Stimulated activated CD4-positive, alpha-beta T cell treated with anti-CD3 and anti-CD28 coated beads, Interleukin-4, amount 100 ng/mL, for 1 hour (primary cell): ENCODE measurements at places on chromosomes 11 and 22.
A peak's percentile ranks its signal among the peaks of the same experiment; 100 is the strongest.

- DNase-seq: no peak
These were observed 13.7 kb downstream of the DCDC1 start for GRCh38 chr11:31355817-31356216.

DNA sequence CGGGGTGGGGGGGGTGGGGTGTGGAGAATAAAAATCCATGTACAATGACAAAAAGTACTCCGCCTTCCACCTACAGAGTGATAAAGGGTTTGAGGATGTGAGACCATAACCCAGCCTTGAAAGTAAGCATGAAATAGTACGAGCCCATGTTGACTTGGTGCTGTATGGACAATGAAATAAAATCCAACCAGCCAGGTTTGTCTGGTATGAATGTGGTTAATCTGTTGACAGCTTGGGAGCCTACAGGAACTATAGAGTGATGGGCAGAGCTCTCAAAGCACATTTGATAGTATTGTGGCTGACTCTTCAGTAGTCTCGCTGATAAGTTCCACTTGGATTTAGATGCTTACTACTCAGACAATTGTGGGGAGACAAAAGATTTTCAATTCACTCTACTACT, 48.8 kb upstream of the CD44 start:
- DNase-seq: no peak

DNA sequence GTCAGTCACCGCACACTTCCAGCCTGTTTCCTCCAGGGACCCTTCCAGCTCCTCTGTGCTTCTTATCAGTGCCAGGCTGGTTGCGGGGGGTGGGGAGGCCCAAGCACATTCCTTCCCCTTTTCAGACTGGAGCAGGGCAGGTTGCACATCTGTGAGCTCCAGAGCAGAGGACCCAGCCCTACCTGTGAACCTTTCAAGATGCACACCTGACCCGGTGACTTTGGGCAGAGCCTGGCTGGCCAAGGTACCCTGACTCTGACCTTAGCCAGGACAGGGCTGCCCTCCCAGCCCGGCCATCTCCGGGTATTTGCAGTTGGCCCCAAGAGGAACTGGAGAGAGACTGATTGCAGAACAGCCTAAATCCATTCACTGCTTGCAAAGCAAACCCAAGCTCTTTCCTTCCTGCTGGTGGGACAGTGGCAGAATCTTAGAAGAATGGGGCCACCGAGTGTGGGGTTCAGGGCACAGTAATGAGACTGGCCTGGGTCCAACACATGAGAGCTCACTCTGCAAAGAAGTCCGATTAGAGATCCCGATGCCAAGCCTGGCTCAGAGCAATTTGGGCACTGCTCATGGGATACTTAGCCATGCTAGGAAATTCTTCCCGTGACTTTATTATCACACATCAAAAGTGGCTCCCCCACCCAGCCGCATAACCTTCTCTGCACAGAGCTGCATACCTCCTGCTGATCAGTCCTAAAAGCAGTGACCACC, 64.7 kb upstream of the CCND1 start:
- no peak for DNase-seq

GRCh38 chr11:12241401-12241800, 131.0 kb downstream of the MICAL2 start:
- no peak for DNase-seq

DNA sequence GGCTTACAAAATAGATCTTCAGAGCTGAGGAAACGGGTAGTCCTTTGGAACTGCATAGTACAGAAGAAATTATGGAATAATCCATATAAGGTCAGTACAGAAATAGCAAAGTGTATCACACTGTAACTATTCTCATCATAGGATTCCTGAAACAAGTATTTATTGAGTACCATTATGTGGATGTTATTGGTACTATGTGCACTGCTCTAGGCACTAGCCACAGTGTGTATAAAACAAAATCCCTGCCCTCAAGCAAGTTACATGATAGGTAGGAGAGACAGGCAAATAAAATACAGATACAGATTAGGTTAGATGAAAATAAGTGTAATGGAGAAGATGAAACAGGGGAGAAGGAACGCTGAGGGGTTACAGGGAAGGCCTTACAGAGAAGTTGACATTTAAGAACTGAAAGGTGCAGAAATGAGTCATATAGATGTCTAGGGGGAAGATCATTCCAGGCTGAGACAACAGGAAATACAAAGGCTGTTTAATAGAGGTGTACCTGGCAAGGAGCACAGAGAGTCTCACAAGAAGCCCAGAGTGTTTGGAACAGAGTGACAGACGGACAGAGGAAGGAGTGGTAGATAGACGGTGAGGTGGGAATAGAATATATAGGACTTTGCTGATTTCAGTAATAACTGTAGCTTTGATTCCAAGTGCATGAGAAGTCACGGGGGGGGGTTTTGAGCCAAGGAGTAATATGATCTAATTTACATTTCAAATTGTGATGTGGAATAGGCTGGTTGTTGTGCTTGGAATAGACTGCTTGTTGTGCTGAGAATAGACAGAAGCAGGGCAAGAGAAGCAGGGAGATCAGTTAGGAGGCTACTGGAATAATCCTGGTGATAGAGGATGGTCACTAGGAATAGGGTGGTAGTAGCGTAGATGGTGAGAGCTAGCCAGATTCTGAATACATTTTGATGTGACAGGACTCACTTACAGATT, 13.7 kb downstream of the RNF141 start:
- no peak for DNase-seq

- DNase-seq: peak; percentile 36
These were observed at the start of gene PAX6 for GRCh38 chr11:31810779-31811647. PAX6 (minus strand) TSS chr11:31811322; CDS start chr11:31806411, 4,911 bp downstream.

- DNase-seq: no peak
These were observed 13.4 kb upstream of the CAPN5 start for GRCh38 chr11:77053217-77054015.

DNA sequence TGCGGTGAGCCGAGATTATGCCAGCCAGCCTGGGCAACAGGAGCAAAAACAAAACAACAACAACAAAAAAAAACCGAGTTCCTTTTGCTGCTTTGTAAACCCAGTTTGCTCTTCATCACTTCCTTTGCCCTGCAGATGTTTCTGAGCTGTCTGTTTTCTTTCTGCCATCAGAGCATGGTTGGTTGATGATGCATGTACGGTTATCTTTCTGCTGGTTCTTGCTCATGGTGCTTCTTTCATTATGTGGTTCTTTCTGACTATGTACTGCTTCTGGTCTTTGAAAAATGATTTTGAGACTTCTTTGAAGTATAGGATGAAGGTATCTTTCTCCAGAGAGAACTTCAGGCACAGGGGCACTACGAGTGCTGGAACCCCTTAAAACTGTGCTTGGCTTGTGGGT, 13.2 kb downstream of the TANGO2 start:
- DNase-seq: no peak

DNA sequence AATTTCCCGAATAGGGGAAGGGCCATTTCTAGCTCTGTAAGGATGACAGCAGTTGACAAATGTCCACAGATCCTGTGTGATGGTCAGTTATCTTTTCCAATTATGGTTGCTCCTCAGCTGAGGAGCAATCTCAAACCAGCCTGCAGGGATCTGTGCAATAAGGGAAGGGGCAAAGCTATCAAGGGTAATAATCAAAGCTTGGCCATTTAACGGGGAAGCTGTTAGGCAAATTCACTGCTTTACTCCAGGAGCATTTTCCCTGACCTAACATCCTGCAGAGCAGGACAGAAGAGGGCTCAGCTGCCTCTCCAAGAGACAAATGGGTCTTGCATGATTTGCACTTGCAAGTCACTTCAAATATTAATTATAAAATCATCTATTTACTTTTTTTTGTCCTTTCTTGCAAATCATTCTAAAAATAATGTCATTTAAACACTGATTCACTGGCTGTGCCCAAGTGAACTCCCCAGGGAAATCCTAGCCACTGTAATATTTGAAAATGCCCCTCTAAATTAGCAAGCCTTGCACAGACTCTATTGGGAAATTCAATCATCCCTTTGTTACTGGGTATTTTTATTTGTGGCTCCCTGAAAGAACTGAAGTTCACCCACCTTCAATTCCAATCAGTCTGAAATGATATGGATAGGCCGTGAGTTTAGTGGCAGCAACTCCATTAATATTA, 1256.7 kb downstream of the LRRC4C start:
- no peak for DNase-seq

- DNase-seq: no peak
These were observed 1.2 kb downstream of the SVIP start for GRCh38 chr11:22828373-22828772.

DNA sequence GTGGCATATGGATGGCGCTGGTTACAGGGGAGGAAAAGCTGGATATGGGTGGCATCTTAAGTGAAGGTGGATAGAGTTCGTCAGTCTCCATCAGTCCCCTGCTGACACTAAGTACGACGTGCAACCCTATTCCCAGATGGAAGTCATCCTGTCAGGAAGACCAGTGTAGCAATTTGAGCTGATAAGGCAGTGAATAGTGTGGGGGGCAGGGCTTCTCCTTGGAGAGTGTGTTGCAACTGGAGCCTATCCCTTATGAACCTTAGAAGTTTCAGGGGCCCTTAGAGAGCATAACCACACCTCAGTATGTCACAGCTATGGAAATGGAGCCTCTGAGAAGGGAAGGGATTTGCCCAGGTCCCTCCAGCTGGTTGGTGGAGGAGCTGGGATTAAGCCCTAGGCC, 36.1 kb upstream of the ANKK1 start:
- no peak for DNase-seq

- no peak for DNase-seq
These were observed 21.7 kb downstream of the TENM4 start for GRCh38 chr11:79419120-79419519.

- no peak for DNase-seq
These were observed 18.4 kb downstream of the FAM118B start for GRCh38 chr11:126229858-126230540.

GRCh38 chr11:10373929-10374328, 69.1 kb downstream of the ADM start:
- no peak for DNase-seq

DNA sequence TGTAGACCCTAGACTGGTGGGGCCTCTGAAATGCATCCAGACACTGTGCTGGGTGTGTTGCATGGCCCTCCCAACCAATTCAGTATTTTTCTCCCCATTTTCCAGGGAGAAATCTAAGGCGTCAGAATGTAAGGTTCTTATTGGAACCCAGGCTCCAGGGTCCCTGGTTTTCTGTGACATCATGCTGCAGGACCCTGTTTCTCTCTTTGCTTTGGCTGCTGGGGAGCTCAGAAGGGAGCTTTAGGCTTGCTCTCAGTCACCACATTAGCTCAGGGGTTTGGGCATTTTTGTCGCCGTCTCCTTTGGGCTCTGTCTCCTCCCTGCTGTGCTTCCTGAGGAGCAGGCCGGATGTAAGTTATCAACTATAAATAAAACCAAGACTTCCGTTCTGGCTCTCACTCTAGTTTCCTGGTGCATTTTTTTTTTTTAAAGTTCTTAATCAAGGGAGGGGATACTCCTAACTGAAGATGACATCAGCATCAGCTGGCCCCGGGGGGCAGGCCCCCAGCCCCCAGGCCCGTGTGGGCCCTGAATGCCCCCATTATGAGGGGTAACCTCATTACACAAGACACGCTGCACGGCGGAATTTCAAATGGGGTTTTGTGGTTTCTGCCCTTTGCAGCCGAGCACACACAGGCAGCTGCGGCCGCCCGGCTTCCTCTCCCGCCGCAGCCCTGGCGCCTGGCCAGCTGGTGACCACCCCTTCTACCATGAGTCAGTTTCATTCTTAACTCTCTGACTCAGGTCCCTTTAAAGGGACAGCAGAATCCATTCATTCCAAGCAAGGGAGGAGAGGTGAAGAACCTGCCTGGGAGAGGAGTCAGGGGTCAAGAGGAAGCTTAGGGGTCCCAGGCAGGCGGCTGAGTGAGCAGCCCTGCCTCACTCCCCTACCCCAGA, 3.2 kb downstream of the MYEOV start:
- DNase-seq: peak; percentile 71

DNA sequence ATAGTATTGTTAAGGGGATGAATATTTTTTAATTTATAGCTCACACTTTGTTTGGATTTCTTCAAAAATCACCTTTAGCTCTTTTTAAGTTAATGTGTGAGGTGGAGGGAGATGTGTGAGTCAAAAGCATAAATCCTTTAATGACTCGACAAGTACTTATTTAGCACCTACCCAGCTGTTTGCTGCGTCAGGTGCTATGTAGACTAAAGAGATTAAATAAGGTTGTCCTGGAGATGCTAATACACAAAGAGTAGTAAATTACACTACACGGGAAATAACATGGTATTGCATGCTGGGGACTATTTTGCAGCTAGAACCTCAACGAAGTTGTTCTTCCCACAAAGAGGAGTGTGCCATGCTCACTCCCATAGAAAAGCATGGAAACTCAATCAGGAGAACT, 583.3 kb upstream of the TENM4 start:
- DNase-seq: no peak
